ENCODE measurements at places on chromosomes 7 and 10. TPM values are rescaled to one million over a fixed set of nuclear protein-coding genes. Genes with fewer than 3 reads are reported as not detected.

GRCh38 chr10:70617798-70618568 lies 15.4 kb upstream of the PRF1 start:
- DNase-seq, result no peak

DNA sequence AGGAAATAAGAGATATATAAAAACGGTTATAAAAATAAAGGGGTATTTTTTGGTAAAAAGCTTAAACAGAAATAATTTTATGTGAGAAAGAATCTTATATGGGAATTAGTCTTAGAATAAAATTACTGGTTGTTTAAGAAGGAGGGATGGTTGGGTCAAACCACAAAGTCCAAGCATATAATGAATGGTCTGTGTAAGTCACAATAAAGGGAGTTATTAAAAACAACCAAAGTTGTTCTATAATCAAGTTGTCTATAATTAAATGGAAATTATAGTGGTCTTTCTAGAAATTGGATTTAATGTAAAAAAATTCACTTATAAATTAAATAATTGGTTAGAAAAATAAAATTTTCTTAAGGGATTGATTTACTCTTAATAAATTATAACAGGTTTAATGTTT lies 304.8 kb downstream of the POM121L12 start:
- DNase-seq, result no peak

- no peak for DNase-seq
Observed at GRCh38 chr10:96044736-96045135, 1.4 kb downstream of the CCNJ start.

GRCh38 chr10:111109501-111110242 lies 32.8 kb downstream of the ADRA2A start:
- no peak for DNase-seq

- DNase-seq, result no peak
Observed at GRCh38 chr10:129279446-129280154, 187.4 kb upstream of the MGMT start.

DNA sequence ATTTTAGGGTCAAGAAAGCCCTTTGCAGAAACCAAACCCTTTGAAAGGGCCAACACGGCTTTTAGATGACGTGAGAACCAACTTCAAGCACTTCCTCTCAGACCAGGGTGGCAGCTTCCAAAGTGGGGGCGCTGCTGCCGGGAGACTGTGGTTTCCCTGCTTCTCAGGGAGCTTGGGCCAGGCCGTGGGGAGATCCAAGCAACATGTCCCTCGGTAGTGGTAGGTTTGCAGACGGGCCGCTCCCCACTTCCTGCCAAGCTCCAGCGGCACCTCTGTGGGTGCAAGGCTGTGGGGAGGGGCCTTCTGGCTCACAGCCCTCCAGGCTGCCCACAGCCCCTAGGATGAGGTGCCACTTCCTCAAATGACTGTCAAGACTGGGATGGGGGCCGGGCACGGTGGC lies 132.4 kb downstream of the FAM53B start:
- peak; percentile 65 for DNase-seq

- DNase-seq, result no peak
Observed at GRCh38 chr10:97151307-97151914, 34.3 kb downstream of the SLIT1 start.

GRCh38 chr7:36309716-36310115 lies 79.9 kb upstream of the ANLN start:
- no peak for DNase-seq

DNA sequence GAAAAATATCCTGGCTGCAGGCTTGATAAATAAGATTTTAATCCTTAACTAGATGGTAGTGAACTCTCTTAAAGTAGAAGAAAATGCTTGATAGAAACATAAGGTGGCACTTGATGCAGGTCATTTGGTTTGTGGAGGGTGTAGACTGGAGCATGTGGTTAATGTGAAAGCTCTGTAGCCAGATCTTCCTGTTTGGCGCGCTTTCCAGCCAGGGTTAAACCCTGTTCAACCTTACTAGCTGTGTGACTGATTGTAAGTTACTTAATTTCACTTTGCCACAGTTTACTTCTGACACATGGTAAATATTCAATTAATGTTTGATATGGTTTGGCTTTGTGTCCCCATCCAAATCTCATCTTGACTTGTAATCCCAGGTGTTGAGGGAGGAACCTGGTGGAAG lies 394.0 kb downstream of the REEP3 start:
- DNase-seq, result no peak

DNA sequence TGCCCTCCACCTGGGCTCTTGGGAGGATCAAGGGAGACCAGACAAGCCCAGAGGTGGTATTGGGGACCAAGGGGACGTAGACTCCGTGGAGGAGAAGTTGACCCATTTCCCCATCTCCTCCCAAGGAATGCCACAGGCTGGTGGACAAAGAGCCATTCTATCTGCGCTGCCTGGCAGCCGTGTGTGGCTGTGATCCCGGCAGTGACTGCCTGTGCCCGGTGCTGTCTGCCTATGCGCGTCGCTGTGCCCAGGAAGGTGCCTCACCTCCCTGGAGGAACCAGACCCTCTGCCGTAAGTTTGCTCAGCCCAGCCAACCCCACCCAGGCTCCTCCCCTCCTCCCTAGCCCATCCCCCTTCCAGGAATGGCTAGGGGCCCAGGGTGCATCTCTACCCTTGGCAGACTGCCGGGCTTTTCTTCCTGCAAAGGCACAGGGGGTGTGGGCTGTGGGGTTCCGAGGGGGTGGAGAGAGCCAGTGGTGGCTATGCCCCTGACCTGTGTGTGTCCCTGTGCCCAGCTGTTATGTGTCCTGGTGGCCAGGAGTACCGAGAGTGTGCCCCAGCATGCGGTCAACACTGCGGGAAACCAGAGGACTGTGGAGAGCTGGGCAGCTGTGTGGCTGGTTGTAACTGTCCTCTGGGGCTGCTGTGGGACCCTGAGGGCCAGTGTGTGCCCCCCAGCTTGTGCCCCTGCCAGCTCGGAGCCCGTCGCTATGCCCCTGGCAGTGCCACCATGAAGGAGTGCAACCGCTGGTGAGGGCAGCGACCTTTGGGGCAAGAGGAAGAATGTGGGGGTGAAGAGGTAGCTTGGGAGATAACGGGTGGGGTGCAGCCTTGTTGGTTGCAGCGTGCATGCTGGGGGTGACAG lies 10.2 kb upstream of the ZNF467 start:
- DNase-seq, result no peak

GRCh38 chr10:106436123-106436715 lies 728.3 kb downstream of the SORCS1 start:
- DNase-seq, result no peak

DNA sequence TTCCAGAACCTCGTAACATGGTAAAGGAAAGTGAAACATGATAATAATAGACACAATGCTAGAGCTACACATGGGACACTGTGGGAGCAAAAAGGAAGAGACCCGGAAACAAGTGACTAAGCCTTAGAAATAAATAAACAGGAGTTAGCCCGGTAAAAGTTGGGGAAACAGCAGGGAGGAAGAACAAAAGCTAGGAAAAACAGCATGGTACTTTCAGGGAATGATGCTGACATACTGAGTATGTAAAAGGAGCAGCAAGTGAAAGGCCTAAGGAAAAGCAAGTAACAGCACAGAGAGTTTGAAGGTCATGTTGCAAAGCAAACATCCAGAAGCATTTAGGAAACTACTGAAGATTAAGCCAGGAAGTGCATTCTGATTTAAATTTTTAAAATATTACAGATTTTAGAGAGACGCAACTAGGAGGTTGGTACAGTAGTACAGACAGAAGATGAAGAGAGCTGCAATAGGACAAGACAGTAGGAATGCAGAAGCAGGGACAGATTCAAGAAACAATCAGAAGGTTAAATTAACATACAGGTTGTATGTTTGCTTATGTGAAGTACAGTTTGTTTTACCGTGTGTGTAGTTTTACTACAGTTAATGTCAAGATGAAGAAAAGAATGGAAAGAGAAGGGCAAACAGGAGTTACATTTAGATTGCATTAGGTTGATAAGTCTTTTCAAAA lies 63.7 kb downstream of the ARHGAP12 start:
- DNase-seq, result no peak

GRCh38 chr7:34036051-34036920 lies 130.9 kb downstream of the BMPER start:
- no peak for DNase-seq

GRCh38 chr7:84538268-84538667 lies 343.7 kb upstream of the SEMA3A start:
- no peak for DNase-seq

DNA sequence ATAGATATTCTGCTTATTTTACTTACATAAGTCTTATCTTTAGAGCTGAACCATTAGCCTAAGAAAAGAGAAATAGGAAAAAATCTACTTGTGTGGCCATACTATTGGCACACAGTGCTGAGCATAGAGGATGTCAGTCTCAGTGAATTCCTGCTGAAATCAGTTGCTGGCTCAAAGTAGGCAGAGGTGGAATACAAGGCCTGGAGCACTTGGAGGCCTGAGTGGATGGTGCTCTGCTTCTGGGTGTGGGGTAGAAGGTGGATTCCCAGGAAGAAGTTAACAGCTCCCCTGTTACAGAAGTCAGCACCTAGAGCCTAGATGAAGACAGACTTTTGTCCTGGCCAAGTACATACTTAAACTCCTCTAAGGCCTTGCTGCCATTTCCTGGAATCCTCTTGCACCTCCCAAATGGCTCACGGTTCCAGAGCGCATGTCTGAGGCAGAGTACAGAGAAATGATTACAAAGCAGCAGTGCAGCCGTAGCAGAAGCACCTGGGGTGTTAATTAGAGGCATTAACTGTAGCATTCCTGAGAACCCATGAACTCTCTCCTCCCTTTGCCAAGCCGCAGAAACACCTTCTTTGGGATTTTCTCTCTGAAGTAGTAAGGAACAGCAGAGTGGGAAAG lies 18.0 kb upstream of the XPNPEP1 start:
- DNase-seq, result no peak

- no peak for DNase-seq
Observed at GRCh38 chr10:61628151-61628874, 34.4 kb upstream of the CABCOCO1 start.

GRCh38 chr7:47186316-47186715 lies 395.6 kb downstream of the TNS3 start:
- no peak for DNase-seq

GRCh38 chr10:86648704-86649427 lies 5.5 kb upstream of the OPN4 start:
- no peak for DNase-seq

DNA sequence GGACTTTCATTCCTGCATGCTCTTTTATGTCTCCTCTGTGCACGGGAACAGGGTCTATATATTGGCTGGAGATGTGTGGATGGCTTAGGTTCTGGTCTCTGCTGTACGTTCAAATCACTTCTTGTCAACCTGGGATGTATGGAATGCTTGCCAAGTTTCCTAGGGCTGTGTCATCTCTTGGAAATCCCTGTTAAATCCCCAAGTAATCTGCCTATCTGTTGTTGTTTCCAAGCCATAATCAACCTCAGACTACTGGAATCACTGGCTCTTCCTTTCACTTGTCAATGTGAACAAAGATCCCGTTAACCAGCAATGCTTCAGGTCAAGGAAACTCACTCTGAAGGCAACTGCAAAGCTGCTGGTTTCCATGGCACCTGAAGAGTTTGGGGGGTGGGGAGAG lies 93.3 kb upstream of the FAM171A1 start:
- DNase-seq, result no peak

- no peak for DNase-seq
Observed at GRCh38 chr7:34096777-34097176, 191.4 kb downstream of the BMPER start.

DNA sequence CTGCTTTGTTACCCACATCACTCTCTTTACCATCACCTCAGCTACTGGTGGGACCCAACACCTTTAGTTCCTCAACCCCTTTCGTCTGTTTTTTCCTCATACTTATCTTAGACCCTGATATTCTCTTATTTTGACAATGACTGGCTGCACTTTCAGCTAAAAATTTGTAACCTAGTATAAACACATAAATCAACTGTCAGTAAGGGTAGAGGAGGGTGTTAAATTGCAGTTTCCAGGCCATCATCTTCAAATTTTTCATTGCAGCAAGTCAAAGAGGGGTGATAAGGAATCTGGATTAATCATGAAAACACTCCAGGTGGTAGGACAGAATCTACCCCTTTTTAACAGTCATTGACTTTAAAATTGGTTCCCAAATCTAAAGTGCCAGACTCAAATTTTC lies 27.9 kb downstream of the SEMA3D start:
- no peak for DNase-seq

DNA sequence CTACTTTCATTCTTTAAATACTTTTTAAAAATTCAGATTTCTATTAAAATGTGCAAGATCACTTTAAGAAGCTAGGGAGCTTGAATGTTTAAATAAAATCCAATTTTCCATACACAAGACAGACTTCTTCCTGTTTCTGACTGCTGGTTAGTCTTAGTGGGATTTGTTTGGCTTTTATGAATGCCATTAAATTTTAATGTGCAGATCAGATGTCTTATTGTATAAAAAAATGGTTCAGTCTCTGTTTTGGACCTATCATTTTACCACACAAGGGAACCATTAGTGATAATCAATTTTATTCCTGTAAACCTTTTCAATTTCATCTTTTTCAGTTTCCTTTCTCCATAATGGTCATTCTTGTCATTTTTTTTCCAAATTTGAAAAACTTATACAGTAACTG lies 63.2 kb downstream of the VCL start:
- no peak for DNase-seq

- no peak for DNase-seq
Observed at GRCh38 chr7:94510582-94511496, 1.2 kb downstream of the CASD1 start.

- DNase-seq, result no peak
Observed at GRCh38 chr7:138257459-138258196, 181.4 kb downstream of the AKR1D1 start.

DNA sequence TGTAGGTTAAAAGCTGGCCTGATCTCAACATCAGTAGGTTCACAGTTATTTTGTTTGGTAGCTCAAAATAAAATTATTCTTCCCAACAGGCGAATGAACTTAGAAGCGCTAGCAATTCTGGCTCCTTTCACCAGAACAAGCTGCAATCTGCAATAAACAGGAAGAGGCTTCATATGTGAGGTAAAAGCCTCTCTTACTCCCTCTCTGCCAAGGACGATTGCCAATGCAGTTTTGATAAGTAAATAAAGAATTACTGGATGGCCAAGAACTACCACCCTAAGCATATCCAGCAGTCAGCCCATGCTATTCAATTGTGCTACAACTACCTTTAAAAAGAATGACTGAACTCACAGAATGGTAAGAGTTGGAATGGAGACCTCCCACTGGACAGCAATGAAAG lies 150.0 kb upstream of the LAMB4 start:
- DNase-seq, result no peak

DNA sequence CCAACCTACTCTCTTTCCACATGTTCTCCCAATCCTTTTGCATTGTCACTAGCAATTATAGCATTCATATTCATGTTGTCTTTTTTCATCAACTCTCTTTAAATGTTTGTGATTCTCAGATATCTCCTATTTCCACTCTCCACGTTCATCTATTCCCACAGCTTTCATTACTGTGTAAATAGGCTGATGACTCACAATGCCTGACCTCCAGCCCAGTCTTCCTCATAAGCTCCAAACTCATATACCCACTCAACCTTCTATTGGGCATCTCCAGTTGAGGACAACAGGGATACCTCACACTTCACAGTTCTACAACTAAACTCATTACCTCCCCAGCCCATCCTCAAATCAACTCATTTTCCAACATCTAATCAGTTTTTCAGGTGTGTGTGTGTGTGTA lies 194.1 kb downstream of the DGKI start:
- DNase-seq, result no peak

The DRGX gene
- total RNA-seq, result not detected

The IMPDH1 gene
- 66.9 TPM for total RNA-seq

The ZC3HAV1 gene
- 167 TPM for total RNA-seq

The HACD1 gene
- total RNA-seq, result 1.8 TPM

The EBF3 gene
- not detected for total RNA-seq

The TMEM213 gene
- 0.18 TPM for total RNA-seq

The SEC31B gene
- 121 TPM for total RNA-seq

The EPO gene
- total RNA-seq, result not detected

The HPS1 gene
- total RNA-seq, result 57.4 TPM

The ZNF679 gene
- not detected for total RNA-seq

The SLC26A5 gene
- not detected for total RNA-seq

The CADPS2 gene
- not detected for total RNA-seq

Data from activated naive CD4-positive, alpha-beta T cell treated with anti-CD3 and anti-CD28 coated beads, Interleukin-2, amount 50 U/mL, for 72 hours (primary cell).